ENCODE measurements at places on chromosomes 1 and 21.
A peak's percentile ranks its signal among the peaks of the same experiment; 100 is the strongest.

DNA sequence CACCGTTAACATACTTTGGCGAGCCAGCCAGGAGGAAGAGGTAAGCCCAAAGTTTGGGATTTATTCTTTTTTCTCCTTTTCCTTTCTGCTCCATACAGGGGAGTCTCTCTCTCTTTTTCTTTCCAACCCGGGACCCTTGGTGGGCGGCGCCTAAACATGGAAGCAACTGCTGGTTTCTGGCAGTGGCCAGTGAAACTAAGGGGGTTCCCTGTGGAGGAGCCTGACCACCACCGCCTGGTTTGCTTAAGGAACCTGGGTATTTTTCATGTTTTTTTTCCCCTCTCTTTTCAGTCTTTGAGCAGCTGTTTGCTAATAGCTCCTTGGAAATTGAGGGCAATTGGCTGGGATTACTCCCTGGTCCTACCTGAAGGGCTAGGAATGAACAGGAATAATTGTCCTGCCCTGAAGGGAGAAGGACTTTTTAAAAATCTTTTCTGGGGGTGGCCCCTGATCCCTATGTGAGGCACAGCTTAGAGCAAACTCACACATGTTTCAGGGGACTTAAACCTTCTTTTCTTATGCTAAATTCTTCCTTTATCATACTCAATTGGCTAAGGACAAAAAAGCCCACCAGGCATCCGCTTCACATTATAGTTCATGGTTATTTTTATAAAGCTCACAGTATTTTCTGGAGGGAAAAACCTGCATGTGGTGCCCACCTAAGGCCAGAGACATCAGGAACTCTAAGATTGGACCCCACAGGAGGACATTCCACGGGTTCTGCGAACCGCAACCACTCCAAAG is 61.3 kb upstream of the PLD5 start:
- no peak for DNase-seq

DNA sequence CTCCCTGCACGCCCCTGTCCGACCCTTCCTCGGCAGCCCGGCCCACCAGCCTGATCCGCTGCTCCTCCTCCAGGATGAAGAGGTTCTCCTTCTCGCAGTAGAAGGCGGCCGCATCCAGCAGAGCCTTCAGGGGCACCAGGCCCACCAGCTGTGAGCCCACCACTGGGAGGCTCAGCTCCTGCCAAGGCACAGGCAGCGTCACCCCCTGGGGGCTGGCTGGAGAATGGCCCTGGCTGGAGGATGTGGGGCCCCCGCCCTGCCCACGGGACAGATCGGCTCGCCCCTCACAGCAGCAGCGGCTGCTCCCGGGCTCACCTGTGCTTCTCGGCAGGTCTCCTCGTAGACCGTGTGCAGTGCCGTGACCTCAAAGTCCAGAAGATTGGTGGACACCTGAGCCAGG is 5.3 kb downstream of the FTCD start:
- DNase-seq: no peak

DNA sequence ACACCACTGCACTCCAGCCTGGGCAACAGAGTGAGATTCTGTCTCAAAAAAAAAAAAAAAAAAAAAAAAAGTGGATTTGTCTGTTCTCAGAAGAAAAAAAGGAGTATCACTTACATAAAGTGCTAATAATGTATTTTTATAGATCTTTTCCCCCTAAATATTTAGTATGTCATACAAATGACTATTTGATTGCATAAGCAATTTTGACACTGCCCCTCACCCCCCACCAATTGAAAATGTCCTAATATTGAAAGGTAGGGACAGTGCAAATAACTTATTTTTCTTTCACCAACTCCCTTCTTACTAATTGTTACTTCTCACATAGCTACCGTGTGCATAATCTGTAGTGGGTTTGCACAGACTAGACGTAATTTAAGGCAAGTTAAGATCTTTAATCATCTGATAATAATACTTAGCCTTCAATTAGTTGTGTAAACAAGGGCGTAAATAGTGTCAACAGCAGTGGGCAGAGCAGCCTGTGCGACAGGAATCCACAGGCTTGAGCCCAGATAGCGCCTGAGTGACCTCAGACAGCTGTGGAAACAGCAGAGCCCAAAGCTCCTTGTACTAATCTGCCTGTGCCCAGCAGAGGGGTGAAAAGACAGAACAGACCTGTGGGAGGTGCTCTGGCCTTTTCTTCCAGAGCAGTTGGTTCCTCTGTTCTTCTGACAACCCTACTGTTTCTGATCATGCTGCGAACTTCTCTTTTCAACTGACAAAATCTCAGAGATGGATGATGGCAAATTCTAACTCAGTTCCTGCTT is 4.5 kb upstream of the IER5 start:
- DNase-seq: no peak

GRCh38 chr1:240743705-240744104 is 131.8 kb upstream of the GREM2 start:
- DNase-seq: no peak

GRCh38 chr1:168920456-168921094 is 185.9 kb upstream of the ATP1B1 start:
- DNase-seq: peak; percentile 3

GRCh38 chr1:51345300-51345687 is 14.9 kb upstream of the TTC39A start:
- DNase-seq: no peak

DNA sequence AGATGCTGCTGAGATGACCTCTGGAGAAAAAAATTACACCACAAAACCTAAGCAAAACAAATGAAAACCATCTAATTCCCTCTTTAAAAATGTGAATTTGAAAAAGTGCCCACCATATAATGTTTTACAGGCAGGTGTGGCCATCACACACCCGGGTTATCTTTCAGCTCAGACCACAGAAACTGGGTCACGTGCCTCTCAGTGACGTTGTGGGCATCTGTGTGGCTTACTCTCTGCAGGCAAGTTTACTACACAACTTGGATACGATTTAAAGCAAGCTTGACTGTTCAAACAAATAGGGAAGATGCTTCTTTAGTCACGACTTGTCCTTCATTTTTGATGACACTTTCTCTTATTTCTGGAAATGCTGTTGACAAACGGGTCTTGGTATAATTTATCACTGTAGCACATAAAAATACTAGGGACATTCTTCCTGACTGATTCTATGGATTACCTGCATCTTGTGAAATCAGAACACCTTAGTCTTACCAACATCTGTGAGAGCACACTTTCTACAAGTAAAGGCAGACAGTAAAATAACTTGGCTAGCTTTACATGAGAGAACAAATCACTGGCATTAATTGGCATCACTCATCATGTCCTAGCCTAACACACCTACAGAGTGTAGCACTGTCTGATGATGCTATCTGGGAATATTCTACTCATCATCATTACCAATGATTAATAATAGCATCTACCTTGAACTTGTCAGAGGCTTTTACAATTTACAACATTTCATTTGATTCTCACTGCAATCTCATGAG is 89.3 kb upstream of the EDEM3 start:
- DNase-seq: no peak

- no peak for DNase-seq
Measured at GRCh38 chr21:37509802-37510393, 143.3 kb downstream of the DYRK1A start.

- no peak for DNase-seq
Measured at GRCh38 chr1:243507672-243508302, 251.9 kb downstream of the SDCCAG8 start.

DNA sequence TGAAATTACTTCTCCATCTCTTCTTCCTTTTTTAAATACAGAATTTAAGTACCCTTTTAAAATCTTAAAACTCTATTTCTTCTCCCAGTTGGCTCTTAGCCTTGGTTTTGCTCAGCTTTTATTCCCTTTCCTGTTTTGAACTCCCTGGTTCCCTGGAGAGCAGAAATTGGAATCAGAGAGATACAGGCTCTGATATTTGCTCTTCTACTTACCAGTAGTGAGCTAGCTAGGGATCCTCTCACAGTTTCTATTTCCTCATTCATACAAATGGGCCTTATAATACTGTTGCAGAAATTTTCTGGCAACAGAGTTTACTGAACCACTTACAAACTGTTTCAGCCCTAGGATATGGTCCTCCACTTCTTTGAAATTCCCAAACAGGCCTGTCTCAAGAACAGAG is 606.3 kb downstream of the NUF2 start:
- no peak for DNase-seq

GRCh38 chr21:27078915-27079314 is 112.0 kb upstream of the ADAMTS5 start:
- DNase-seq: no peak

DNA sequence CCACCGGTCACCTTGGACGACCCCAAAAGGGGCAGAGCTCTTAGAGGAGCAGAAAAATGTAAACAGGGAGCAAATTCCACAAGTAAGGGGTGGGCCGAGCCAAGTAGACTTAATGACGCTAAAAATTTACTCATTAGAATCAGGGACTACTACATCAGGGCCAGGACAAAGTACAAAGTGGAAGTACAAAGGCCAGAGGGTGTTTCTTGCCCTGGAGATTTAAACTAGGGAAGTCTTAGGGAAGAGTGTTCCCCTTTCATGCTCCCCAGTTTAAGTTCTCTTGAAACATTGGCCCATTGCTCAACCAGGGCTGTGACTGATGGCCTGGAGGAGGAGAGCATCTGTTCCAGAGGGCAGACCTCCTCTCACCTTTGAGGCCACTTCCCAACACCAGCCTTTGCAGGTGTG is 48.6 kb downstream of the BACH1 start:
- no peak for DNase-seq

GRCh38 chr21:22597660-22598255 is 1599.5 kb downstream of the NCAM2 start:
- DNase-seq: no peak

DNA sequence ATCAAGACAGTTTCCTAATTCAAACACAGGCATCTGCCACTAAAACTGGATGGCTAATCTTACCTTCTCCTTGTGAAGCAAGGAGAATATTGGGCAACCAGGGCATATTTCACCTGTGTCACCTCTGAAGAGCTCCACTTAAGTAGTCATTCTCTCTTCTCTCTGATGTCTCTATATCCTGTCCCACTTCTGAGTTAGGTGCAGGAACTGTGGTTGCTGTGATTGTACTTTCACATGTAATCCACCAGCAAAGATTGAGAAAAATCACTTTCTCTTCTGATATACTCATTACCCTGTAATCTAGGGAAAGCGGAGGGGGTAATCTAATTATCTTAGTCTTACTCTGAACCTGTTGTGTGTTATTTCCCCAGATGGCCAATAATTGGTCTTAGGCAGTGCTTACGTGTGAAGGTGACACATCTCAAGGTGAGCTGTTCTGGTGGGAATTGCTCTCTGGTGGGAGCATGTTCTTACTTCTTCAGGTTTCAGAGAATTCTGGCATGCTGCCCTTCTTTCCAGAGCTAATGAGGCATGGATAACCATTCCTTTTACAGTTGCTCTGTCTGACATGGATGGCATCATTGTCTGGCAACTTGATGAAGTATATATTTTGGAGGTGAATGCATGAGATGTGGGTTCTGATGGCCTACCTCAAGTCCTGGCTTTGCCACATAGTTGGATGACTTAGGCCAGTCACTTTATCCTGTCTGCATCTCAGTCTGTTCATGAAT is 12.0 kb downstream of the XCL2 start:
- DNase-seq: no peak

- no peak for DNase-seq
Measured at GRCh38 chr1:10556430-10557005, 81.8 kb downstream of the PEX14 start.

DNA sequence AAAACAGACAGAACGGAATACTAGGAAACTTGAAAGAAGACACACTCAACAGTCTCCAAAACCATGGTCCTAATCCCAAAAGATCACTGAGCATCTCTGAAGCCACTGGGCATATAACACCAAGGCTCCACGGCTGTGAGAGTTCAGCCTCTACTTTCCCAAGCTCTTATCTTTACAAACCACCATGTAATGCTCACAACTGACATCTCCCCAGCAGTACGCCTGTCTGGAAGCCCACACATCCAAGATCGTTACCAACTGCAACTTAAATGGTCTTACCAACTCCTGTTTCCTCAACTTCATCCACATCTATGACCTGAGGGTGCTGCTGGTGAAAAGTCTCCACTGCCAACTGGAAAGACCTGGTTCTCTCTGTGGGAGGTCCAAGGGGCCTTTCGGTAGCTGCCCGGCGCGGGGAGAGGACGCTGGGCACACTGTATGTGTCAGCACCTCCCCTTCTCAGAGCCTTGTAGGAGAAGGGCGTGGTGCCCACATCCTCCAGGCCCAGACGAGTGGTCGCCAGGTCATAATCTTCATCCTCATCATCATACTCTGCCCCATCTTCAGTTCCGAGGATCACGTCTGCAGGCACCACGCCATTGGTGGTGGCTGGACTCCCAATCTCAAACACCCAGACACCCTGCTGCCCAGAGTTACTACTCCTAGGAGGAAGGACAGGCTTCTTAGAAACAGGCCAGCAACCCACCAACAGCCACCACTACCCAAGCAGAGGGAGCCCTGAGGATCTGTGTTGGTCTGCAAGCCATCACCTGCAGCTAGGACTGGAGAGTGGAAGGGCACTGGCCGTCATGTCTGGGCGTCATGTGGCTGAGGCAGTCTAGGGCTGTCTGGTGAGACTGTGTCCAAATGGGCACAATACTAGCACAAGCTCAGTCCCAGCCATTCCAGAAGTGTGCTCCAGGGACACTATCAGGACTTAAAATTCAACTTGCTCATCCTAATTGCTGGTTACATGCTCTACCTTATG is 23.0 kb downstream of the NID1 start:
- no peak for DNase-seq

GRCh38 chr1:102050556-102050955 is 53.8 kb upstream of the OLFM3 start:
- no peak for DNase-seq

DNA sequence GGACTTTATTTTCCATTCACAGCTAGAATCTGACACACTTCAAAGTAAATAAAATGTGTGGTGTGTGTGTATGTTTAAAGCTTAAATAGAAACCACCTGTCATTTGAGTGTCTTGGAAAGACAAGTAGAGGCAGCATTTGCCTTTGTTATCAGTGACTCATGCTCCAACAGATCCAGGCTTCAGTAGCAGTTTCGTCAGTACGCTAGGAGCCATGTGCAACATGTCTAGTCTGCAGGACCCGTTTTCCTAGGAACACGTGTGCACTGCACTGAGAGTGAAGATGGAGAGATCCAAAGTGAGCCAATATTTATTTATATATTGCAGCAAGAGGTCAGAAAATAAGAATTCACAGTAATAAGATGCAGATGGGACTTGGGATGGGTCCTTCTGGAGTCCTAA is 41.8 kb downstream of the SGIP1 start:
- peak; percentile 64 for DNase-seq

Data from skeletal muscle cell (primary cell).